Stimulated activated CD8-positive, alpha-beta memory T cell treated with anti-CD3 and anti-CD28 coated beads, Interleukin-2, amount 100 ng/mL, for 48 hours (primary cell): ENCODE measurements at places on chromosomes 5 and 9.

DNA sequence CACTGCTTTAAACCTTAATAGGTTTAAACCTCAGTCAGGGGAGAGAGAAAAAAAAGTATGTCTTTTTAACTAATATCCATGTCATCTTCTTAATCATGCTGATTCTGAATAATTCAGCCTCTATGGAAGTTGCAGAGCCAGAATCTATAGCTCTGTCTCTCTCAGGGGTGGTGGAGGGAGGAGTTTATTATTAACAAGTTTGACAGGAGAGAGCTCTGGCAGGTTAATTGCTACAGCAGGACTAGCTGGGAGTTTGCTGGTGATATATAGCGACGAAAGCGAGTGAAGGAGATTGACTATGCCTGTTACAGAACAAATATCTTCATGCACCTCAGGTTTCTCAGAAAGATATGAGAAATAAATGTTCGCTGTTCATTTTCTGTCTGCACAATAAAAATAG, 586.4 kb downstream of the TLE4 start:
- no peak for DNase-seq

GRCh38 chr9:124496463-124496862, 10.7 kb downstream of the NR5A1 start:
- no peak for DNase-seq

DNA sequence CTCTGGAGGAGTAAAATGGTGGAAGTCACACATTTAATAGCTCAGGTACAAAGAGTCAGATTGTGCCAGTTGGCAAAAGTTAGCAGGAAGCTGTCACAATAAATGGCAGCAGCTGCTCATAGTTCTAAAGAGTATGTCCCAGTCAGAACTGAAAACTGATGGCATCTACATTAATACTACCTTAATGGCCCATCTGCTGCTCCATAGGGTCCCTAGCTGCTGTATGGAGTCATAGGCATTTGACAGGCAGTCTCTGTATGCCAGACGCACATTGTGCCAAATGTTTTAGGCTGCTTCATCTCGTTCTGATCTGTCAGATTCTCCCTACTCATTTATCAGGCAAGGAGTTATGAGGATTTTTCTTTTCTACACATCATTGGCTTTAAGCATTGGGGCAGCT, 515.8 kb upstream of the ARRDC3 start:
- no peak for DNase-seq

DNA sequence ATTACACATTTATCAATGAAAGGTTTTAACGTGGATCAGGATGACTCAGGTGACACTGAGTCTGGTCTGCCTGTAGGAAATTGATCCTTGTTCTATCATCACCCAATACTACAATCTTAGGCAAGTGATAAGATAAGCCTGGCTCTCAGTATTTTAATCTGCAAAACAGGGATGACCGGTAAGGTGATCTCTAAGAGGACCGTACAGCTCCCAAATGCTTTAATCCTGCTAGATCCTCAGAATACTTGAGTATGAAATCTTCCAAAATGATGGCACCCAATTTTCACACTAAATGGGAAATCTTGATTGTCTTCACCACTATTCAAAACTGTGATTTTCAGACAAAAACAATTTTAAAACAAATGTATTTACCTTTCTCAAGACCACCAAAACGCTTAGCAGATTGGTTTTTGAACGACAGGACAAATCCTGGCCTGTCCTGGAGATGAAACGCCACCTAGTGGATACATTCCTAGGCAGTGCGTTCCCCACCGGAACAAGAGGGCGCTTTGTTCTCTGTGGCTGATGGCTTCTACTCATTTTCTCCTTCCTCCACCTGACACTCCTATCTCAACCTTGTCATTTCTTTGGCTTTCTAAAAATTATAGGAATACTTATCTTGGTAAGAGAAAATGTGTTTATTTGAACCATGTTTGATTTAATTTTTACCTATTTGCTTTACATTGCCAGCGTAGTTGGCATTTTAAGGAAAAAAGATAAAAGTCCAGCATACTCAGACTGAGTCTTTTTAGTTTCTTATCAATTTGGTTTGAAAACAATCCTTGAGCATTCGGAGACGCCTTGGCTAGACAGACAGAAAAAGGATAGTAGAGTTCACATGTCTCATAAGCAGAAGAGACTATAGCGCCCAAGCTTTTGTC, 41.2 kb upstream of the VCAN start:
- peak; percentile 13 for DNase-seq

GRCh38 chr5:17113174-17113958, 104.1 kb upstream of the BASP1 start:
- no peak for DNase-seq

GRCh38 chr9:73174330-73174980, 22.8 kb downstream of the ANXA1 start:
- no peak for DNase-seq

DNA sequence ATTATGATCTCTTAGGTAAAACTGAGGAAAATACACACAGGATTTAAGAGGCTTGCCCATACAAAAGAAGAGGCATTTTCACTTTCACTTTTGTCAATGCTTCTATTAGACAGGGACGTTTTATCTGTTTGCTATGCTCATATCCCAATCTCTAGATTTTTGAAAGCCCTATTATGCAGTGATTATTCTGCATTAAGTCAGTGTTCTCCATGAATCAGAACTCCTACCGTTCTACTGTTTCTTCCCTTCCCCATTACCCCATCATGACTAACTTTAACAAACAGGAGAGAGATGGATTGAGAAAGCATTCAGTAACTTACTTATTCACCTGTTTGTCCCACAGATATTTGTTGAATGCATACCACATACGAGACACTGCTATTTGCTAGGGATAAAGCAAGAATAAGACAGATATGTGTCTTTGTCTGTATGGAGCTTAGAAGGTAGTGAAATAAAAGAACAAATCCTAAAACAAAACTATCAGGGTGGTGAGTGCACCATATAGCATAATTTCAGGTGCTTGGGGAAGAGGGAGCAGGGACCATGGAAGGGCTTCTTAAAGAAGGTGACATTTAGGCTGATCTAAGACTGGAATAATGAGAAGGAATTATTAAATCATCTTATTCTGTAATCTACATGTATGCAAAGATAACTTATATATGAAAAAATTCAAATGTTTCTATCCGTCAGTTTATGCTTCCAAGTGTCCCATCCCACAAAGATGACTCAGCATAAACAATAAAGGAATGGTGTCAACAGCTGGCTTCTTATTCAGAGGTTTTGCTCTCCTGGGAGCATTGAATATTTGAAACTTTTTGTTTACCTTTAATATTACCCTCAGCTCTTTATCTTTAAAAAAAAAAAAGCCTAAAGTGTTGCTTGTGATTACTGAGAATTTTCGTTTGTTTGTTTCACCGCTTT, 328.1 kb downstream of the HINT1 start:
- no peak for DNase-seq

DNA sequence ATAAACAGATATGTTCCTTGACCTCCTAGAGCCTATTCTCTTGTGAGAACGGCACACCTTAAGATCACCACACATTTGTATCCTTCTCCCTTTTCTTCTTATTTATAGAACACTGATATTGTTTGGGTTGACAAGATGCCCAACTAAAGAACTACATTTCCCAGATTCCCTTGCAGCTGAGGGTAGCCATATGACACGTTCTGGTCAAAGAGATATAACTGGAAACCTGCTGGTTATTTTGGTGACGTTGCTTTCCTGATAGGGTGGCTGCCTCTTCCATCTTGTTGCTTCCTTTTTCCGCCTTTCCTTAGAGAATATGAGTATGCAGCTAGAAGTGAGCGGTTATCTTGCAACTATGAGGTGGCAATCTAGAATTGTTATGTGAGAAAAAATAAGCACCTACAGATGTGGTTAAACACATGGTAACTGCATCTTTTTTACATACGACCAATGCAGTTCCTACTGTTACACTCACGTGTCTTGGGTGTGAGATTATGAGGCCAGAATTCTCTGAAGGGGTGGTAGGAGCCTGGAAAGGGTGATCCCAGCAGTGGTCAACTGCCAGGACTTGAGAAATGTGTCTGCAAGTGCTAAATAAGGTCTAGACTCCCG, 72.9 kb downstream of the SEC61B start:
- DNase-seq: no peak

- DNase-seq: no peak
These were observed 60.5 kb downstream of the ANKH start for GRCh38 chr5:14810928-14811572.

DNA sequence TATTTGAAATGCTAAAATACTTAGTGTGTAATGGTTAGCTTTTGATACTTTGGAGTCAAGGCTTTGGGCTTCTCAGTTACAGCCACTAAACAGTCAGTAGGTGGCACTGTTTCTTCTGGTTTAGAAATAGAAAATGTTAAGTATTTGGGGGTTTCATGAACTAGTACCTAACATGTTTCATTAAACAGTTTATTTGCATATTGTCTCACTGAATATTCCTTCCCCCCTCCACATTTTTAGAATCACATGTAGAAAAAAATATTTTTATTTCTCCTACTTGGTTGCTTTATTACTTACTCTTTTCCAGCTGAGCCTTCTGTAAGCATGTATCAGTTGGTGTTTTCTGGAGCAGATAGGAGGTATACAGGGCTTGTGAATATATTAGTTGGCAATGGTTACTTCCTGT, 48.0 kb downstream of the IPO11 start:
- no peak for DNase-seq

DNA sequence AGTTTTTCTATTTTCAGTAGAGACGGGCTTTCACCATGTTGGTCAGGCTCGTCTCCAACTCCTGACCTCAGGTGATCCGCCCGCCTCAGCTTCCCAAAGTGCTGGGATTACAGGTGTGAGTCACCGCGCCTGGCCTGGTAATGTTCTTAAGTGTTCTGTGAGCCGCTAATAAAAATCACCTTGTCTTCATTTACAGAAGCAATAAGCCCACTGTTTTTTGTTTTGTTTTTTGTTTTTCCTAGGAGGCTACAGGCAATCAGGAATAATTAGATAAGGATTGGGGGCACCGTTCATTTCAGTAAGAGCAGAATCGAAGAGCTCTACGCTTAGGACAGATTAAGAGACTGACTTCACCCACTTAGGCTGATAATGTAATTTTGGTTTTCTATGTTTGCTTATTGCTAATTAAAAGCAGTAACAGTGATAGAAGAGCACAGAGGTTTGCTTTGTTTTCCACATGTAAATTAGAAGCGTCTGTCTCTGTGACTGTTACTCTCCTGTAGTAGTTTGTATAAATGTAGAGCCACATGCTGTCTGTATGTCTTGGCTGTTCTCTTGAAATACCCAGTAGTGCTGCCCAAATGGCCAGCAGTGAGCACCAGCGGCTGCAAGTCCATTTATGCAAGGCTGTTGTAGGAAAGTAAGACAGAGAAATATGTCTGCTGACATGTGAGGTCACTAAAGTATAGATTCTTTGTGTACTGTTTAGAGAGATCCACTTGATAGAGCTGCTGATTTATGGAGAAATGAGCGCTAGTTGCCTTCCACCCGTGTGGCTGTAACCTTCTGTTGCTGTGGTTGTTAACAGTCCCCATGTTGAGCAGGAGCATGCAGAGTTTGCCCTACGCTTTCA, 30.5 kb downstream of the TRIO start:
- DNase-seq: no peak

DNA sequence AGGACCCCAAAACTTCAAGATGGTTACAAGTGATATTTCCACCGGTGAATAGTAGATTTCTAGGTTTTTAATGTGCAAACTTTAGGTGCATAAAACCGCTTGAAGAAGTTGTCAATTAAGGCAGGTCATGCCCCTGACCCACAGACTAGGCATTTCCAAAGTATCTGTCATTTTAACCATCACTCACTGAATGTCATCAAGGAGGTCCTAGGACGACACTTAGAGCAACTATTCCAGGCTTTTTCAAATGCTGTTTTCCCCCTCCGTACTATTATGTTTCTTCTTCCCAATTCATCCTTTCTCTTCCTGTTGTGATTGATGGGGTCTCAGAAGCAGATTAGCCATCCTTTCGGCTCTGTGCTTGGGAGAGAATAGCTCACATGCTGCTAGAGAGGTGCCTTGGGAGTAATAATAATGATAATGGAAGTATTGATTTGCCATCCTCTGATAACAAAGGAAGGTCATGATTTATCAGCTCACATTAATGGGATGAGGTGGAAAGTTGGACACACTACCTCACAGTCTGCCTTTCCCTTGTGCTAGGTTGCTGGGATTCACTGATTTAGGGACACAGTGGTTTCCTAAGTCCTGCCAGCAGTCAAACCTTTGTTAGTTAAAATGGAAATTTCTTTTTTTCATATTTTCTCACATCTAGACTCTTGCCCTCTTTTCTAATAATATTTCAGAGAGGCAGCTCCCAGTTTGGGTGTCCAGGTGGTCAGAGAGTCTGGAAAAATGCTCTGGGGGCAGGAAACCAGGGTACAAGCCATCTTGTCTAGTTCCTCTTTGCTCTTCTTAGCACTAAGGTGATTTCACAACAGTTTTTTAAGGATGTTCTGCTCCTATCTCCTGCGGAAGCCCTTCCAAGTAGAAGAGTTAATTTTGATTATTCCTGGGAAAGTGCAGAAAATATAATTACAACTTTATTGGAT, 67.0 kb downstream of the PTTG1 start:
- DNase-seq: no peak

DNA sequence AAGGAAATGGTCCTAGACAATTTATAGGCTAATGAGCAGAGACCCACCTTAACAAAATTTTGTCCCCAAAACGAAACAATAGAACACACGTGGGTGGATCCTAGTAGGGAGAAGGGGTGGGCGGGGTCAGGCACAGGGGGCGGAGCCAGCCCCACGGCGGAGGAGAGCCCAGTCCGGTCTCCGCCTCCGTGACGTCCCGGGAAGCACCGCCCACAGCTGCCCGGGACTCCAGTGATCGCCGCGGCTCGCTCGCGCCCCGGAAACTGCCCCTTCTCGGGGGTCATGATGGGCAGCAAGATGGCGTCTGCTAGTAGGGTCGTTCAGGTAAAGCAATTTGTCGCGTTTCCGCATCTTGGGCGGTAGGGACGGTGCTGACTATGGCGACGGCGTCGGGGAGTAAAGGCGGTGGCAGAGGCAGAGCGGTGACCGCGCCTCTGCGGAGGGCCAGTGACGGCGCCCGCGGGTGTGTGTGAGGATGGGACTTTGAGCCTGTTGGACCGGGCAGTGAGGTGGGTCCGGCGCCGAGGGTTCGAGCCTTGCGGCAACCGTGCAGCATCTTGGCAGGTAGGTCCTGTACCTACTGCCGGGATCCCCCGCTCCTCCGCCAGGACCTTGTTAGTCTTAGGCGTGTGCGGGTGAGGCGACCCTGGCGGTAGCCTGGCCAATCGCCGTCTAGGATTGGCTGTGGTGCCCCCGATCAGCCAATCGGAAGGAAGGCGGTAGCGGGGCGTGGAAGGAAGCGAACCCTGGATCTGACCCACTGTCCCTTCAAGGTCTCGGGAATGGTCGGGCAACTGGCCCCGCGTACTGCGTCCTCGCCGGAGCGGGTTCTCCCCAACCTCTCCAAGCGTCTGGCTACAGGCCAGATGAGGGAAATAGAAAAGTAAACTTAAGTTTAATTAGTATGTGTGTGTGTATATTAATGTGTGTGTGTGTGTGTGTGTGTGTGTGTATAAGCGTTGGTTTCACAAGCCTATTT, 16.8 kb upstream of the CDK7 start:
- peak; percentile 96 for DNase-seq

- no peak for DNase-seq
These were observed 157.6 kb downstream of the SLC12A2 start for GRCh38 chr5:128241051-128241695.
